ENCODE measurements at places on chromosomes 3 and 15.

- no peak for DNase-seq
These were observed 343.4 kb downstream of the TBC1D5 start for GRCh38 chr3:17398959-17399551.

DNA sequence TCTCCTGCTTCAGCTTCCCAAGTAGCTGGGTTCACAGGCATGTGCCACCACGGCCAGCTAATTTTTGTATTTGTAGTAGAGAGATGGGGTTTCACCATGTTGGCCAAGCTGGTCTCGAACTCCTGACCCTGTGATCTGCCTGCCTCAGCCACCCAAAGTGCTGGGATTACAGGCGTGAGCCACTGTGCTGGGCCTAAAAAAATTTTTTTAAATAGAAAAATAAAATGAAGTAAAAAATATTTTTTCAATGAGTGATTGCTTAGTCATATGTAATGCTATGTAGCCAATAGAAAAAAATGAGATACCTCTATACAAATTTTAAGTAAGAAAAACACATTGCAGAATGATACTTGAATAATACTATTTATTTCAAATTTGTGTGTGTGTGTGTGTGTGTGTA, 27.9 kb upstream of the SLC30A4 start:
- DNase-seq: no peak

GRCh38 chr3:172100482-172100881, 61.1 kb downstream of the FNDC3B start:
- DNase-seq: no peak

DNA sequence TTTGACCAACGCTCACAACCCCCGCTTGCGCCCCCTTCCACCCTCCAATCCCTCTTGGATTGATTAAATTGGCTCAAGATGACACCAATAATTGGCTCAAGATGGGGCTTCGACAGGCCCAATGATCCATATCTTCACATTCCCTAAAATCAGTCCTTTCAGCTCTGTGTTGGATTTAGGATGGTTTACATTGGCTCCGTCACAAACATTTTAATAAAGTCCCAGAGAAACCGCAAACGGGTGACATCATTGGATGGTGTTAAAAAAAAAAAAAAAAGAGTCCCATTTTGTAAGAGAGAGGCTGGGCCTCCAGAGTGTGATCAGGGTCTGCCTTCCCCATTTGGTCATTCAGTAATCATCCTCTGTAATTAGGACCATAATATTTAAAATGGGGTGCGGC, 113.4 kb upstream of the MRPS22 start:
- no peak for DNase-seq

DNA sequence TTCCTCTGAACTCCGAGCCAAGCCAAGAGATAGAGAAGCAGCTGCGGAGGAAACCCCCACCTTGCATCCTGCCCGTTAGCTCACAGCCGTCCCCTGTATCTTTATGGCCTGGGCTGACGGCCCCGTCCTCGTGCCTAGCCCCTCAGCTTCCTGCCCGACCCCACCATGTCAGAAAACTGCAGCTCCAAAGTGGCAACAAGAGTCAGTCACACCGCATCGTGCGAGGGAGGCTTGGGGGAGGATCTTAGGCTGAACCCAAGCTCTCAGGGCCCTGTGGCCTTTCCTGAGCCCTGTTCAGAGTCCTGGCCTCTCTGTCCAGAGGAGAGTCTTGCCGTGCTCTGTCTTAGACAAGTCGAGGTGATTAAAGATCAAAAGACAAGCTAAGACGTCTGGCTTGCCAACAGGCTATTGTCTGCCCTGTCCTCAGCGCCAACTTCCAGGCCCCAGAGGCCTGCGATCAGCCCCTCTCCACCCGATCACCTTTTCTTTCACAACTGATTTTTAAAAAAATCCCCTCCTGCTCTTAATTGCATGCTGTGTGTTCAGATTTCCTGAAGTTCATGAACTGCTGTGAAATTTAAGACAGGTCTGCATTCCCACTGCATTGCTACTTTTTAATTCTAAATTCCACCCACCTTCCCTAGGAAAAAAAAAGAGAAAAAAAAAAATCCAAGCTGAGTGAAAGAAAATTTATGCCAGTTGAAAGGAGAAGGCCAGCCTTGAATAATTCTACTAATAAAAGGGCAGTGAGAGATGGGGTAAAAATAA, 89.7 kb upstream of the WNT5A start:
- DNase-seq: no peak

DNA sequence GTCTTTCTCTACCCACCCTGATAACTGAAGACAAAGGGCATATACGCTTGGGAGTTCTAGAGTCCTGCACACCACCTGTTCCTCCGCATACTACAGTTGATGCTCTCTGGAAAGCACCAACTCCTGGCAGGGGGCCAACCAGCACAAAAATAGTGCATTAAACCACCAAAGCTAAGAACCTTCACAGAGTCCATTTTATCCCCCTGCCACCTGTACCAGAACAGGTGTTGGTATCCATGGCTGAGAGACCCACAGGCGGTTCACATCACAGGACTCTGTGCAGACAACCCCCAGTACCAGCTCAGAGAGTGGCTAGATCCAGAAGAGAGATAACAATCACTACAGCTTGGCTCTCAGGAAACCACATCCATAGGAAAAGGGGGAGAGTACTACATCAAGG, 114.4 kb upstream of the POU1F1 start:
- DNase-seq: no peak

DNA sequence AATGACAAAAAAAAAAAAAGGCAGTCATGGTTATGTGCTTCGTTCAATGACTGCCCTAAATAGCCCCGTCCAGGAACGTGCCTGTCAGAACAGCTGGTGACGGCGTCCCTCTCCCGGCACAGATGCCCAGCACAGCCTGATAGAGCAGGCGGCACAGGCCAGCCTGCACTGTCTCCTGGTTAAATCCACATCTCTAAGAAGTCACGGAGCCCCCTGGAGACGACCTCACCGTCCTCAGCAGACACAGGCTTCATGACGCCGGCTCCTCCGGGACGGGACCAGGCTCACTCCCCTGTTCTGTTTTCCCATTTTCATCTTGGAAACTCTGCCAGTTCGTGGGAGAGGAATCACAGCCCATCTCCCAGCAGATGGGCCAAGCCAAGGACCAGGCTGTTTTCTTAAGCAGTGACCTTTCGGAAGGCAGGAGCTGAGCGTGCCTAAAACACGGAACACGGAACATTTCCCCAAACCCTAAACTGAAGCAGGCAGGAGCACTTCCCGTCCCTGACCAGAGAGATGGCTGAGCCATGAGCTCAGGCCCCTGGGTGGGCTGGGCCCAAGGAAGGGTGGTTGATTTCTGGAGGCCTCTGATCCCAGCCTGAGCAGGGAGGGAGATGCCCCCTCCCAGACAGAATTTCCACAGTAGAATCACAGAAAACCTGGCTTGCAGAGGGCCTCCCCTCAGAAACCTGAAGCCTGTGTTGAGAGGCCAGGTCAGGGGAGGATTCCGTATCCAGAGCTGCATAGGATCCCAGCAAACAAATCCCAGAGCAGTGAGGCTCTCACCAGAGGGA, 35.9 kb downstream of the ADCY5 start:
- DNase-seq: no peak

DNA sequence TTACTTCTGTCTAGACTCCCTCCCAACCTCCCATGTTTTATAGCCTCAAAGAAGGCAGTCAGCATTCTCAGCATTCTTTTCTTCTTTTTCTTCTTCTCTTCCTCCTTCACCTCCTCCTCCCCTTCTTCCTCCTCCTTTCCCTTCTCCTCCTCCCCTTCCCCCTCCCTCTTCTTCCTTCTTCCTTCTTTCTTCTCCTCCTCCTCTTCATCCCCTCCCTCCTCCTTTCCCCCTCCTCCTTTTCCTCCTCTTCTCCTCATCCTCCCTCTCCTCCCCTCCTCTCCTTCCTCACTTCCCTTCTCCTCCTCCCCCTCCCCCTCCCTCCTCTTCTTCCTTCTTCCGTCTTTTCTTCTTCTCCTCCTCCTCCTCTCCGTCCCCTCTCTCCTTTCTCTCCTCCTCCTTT, 3.6 kb upstream of the LPCAT4 start:
- no peak for DNase-seq

DNA sequence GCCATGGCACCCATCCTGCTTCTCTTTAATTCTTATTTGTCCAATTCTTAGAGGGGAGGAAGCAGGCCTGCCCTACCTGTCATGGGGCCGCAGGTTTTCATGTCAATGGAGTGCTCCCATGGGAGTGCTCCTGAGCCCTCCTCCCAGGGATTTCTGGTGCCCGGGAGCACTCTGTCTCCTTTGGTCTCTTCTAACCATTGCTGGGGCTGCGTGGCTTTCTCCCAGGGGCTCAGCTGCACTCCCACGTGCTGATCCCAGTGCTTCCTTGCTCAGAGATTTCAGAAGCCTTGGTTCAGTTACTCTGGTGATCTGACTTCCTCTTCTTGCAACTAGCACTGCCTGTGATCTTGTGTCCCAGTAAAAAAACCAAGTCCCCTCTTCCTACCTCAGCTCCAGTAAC, 68.0 kb upstream of the ARL8B start:
- no peak for DNase-seq

- DNase-seq: no peak
These were observed 28.7 kb downstream of the CACNA2D2 start for GRCh38 chr3:50474717-50475116.

DNA sequence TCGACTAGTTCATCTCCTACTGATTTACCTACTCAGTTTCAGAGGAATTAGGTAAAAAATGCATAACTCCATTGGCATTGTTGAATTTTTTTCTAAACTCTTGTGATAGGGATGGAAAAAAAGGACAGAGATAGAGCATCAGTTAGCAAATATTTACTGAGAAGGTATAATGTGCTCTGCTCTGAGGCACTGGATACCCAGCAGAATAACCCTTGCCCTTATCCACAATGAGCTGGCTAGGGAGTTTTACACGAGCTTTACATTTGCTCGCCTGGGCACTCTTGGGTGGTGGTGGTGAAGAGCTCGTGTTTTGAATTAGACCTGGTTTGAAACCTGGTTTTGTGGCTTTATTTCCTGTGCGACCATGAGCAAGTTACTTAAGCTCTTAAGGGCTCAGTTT, 149.6 kb downstream of the RORA start:
- no peak for DNase-seq

DNA sequence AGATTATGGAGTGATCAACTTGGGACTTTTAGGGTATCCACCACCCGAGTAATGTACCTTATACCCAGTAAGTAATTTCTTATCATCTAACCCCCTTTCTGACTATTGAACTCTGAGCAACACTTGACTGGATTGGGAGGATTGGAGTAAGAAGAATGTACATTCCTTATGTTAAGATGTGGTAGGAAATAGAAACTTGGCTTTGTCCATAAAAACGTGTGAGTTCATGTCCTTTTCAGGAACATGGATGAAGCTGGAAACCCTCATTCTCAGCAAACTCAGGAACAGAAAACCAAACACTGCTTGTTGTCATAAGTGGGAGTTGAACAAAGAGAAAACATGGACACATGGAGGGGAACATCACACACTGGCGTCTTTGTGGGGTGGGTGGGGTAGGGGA, 112.3 kb downstream of the PTPRG start:
- no peak for DNase-seq

GRCh38 chr15:79339588-79340314, 28.8 kb downstream of the TMED3 start:
- no peak for DNase-seq

DNA sequence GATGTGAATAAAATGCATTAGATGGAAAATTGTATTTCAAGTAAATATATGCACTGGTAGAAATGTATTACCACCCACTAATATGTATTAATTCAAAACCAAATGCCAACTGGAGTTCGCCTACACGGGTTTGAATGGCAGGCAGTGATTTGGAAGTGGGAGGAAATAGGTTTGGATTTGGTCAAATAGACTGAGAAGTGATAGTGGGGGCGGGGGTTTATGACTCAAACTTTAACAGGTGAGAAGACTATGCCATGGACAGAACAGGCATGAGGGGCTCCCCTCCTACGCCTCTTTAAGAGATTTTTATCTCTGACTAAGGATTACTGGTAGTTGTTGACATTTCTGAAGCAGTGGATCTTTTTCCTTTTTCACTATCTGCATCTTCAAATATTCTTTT, 677.8 kb downstream of the NTRK3 start:
- DNase-seq: no peak

GRCh38 chr3:25558121-25558520, 106.6 kb downstream of the TOP2B start:
- DNase-seq: no peak

GRCh38 chr3:123297627-123297899, 95.8 kb downstream of the SEC22A start:
- DNase-seq: no peak

DNA sequence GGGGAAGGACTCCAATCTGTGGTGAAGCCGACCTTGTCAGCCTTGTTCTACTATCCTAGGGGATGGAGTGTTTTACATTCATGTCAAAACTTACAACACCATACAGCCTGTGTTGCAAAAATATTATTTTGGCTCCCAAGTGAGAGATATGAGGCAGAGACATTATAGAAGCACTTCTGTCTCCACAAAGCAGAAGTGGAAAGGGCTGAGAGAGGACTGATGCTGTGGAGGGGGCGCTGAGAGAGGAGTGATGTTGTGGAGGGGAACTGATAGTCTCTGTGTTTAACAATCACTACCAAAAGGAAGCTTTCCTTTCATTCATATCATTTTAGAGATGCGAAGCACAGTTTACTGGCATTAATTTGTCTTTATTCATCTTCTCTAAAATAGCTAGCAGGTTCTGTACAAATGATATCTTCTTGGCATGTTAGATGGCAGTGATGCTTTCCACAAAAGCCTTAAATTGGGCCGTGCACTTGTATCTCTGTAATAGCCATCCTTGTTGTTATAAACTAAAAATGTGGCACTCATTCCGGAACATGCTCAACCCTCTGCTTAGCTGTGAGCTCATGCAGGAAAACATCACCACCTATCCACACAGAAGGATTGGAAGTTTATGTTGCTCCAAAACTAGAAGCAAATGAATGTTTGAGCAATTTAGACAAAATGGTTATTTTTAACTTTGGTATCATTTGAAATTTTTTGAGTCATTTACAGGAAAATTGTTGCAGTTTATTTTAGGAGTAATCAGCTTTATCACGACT, 134.6 kb upstream of the TP63 start:
- no peak for DNase-seq

DNA sequence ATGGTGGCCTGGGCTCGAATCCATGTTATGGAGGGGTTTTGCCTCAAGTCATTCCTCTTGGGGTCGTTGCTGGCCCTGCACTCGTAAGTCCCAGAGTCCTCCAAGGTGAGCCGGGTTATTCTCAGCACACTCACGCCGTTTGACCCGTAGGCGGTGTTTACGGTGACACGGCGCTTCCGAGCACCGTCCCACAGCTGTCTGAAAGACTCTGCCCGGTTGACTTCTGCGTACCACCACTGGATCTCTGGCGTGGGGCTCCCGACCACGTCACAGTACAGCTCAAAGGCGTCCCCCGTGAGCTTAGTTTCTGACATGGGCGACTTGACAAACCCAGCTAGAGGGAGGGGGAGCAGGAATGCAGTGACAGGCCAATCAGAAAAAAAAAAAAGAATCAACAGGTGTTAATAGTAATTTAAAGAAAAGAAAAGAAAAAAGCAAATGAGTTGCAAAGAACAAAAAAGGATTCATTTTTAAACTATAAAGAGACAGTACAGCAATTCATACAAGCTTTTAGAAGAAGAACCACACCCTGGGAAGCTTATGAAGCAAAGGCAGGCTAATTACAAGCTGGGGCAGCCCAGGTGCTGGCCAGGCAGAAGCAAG, 36.1 kb downstream of the NPTN start:
- DNase-seq: no peak
